ENCODE measurements at places on chromosomes 6 and 20. TPM values are rescaled to one million over a fixed set of nuclear protein-coding genes. Genes with fewer than 3 reads are reported as not detected.

GRCh38 chr6:116941727-116942126 lies 64.7 kb downstream of the RFX6 start:
- DNase-seq = no peak

- DNase-seq = no peak
Observed at GRCh38 chr6:75217193-75217592, 11.3 kb upstream of the COL12A1 start.

The SULF2 gene
- total RNA-seq = 3.7 TPM

The TNFRSF6B gene
- total RNA-seq = 12.6 TPM
